ENCODE measurements at places on chromosomes 12 and 14. TPM values are rescaled to one million over a fixed set of nuclear protein-coding genes. Genes with fewer than 3 reads are reported as not detected.
A peak's percentile ranks its signal among the peaks of the same experiment; 100 is the strongest.

DNA sequence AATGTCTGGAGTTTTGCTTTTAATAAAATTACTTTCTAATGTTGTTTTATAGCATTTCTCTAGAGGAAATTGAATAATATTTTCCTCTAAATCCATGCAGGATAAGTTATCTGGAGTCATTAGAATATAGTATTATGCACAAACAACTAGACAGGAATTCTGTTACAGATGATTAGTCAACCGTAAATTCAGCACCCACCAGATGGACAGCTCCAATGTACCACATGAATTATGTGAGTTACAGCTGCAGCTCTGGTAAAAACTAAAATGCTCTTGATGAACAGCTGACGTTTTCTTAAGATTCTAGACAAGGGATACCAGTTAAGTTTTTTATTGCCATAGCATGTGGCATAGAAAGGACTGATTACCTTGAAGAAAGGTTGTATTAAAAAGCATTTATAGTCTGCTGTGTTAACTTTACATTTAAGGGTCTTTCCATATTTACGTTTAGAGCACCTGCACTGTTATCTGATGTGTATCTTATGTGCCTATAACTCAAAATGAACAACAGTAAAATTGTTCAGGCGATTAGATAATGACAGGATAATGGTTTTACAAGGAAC, 321.4 kb upstream of the LRFN5 start:
- no peak for DNase-seq

- no peak for DNase-seq
Measured at GRCh38 chr12:79114896-79115295, 250.3 kb downstream of the SYT1 start.

RAB21 gene
- total RNA-seq = 21.1 TPM

TRIM9 gene
- 2.2 TPM for total RNA-seq

- no peak for DNase-seq
Measured at GRCh38 chr12:132513070-132513398, 23.1 kb downstream of the FBRSL1 start.

GRCh38 chr14:101492716-101493115, 68.6 kb upstream of the DIO3 start:
- no peak for DNase-seq

DNA sequence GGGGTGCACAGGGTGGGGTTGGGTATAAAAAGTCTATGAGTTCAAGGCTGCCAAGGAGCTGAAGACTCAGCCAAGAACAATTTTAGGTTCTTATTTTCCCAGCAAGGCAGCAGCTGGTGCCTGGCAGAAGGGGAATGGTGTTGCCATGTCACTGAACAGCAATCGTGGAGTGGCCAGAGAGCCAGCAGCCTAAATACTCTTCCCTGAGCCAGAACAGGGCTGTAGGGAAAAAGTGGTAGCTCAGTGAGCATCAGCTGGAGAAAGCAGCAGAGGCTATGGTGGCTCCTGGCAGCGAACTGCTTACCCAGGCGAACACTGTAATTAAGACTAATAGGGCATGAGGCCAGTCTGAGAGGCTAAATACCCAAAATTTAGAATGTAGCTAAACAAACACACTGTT, 334.9 kb downstream of the RMST start:
- no peak for DNase-seq

- no peak for DNase-seq
Measured at GRCh38 chr14:58607131-58607951, 30.4 kb upstream of the DACT1 start.

DNA sequence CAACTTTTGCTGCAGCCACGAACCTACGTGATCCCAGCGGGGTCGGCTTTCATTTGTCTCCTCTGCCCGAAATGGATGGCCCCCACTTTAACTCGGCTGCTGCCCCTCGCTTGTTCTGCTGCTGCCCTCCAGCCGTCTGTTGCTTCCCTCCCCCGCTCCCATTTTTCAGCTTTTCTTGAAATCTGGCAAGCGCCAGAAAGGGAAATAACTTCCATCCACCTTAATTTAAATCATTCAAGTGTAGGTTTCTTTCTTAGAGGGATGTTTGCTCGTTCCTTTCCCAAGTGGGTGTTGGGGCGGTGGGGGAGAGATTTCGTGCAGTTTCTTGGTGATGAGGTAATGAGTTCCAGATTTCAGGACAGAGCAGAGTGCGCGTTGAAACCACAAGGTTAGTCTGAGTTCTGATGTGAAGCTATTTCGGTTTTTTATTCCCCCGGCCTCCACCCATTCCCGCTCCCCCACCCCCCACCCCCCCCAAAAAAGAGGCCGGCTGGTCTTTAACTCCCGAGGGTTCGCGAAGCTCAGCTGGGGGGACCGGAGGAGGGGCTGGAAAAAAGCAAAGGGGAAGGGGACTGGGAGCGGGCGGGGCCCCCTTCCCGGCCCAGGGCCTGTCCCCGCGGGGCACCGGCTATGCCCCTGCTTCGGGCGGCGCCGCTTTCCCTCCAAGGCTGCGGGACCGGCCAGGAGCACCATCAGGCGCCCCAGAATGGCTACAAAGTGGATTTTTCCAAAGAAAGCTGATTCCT, 2.2 kb upstream of the ZFP36L1 start:
- DNase-seq = peak; percentile 92

PAH gene
- not detected for total RNA-seq

SLCO1C1 gene
- total RNA-seq = not detected

DNA sequence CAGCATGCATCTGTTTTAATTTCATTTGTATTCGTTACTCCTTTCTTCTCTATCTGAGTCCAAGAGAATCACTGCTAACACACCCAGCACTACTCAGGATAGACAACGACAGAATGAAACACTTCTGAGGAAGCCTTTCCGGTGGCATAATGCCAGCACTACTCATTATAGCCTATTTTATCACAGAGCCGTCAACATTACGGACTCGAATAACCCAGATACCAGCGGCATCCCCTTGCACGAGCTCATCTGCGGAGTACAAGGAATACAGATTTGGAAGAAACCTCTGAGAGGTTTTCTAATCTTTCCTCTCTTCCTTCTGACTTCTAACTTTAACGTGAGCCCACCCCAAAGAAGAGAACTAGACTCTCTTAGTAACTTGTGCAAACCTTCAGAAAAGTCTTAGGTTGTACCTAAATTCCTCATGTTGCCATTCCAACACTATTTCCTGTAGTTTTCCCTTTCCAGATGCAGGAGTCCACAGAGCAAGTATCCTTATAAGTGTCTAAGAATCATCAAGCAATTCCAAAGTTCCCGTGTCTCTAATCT, 248.1 kb downstream of the APAF1 start:
- DNase-seq = no peak

- DNase-seq = no peak
Measured at GRCh38 chr14:42488965-42489364, 882.3 kb downstream of the LRFN5 start.

OR6C6 gene
- total RNA-seq = not detected

DNA sequence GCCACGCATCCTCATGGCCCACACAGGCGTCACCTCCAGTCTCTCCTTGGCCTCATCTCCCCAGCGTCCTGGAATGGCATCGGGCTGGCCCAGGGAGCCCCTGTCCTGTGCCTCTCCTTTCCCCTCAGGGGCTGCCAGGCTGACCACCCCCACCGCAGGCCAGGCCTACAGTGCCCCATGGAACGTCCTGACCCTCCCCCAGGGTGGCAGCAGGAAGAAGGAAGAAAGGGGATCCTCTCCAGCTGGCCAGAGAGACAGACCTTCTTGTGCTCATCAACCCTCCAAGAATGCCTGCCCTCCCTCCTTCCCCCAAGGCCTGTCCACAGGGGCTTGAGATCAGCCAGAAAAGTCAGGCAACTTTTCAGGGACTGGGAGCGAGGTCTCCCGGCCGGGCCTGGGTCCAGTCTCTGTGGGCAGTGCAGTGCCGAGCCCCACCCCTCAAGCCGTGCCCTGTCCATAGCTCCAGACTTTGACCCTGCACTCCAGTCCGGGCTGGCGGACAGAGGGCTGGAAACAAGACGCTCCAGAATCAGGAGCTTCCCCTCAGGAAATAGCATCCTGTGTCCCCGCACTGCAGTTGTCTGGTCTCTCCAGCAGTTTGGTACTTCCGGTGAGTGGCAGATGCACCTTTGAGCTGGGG, at the start of gene DAO:
Gene DAO (plus strand): TSS at position 478 of the 640 bp plus-strand sequence. CDS start 4,915 bp downstream, outside the sequence.
- DNase-seq = no peak

DNA sequence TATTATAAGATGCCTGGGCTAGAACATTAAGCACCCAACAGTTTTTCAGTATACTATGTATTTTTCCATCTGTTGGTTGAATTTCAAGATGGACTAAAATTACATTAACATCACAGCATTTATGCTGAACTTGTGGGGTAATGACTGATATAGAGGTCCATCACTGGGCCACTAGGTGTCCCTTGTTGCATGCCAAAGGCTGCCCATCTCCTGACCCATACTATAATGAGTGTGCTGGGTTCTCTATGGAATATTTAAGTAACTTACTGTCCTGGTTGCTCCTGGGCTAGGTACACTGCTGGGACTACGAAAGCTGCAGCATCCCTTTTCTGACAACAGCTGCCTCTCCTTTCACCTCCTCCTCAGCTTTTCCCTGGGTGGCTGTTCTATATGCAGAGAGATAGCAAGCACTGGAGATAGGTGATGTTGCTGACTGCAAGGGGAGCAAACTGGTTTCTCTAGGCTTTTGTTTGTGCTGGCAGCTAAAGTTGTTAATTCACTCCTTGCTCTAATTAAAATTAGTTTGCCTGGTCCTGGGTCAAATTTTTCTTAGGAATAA, 138.6 kb upstream of the TRHDE start:
- no peak for DNase-seq

DNA sequence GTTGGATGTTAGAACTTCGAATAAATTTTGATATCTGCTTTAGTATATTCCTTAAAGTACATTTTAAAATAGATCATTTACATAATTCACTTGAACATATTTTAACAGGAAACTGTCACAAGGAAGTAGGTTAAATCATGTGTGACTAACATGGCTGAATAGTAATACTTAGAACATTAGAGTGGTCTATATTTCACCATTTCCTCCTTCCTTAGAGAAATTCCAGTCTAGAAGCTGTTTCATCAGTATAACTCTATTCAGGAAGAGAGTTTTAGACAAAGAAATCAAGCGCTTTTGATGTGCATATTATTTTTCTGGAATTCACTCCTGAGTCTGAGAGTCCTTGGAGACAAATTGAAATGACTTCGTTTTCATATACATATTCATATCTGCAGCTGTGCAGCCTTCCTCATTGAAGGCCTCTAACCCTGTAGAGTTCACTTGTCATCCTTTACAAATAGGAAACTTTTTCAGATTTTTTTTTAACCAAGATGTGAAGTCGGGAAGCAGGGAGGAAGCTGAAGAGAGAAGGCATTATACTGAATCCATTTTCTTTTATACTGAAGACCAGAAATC, 28.4 kb downstream of the IRAK3 start:
- DNase-seq = no peak
